ENCODE measurements at places on chromosomes 16 and 17.

DNA sequence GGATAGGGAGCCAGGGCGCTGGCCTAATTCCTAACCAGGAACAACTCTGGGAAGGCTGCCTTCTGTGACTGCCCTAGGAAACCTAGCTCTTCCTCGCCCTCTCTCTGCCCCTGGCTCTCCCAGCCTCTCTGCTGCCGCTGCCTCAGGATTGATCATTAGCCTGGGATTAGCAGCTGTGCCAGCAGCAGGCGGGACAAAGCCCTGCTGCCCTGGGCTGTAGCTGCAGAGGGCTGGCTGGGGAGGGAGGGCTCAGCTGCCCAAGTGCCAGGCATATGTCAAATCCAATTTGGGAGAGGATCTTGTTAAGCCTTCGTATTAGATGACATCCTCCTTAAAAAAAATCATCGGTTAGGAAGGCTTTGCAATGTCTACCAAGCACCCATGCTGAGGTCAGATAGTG is 144.8 kb upstream of the CCL2 start:
- no peak for DNase-seq

DNA sequence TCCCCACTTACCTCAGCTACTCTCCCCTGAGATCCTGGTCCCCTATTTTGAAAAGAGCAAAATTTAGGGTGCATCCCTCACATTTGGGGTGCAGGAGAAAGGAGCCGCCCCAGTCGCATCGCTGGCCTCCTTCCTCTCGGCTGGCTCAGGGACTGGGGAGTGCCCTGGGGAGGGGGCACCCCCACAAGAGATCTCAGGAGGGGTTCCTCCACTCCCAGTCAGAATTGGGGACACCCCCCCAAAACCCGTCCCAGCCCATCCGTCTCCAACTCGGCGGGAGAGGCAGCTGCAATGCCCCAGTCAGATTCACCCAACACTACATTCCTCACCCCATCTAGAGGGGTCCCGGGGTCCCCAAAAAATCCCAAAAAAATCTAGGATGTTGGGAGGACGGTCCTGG is 3.5 kb upstream of the BCL6B start:
- DNase-seq: no peak

DNA sequence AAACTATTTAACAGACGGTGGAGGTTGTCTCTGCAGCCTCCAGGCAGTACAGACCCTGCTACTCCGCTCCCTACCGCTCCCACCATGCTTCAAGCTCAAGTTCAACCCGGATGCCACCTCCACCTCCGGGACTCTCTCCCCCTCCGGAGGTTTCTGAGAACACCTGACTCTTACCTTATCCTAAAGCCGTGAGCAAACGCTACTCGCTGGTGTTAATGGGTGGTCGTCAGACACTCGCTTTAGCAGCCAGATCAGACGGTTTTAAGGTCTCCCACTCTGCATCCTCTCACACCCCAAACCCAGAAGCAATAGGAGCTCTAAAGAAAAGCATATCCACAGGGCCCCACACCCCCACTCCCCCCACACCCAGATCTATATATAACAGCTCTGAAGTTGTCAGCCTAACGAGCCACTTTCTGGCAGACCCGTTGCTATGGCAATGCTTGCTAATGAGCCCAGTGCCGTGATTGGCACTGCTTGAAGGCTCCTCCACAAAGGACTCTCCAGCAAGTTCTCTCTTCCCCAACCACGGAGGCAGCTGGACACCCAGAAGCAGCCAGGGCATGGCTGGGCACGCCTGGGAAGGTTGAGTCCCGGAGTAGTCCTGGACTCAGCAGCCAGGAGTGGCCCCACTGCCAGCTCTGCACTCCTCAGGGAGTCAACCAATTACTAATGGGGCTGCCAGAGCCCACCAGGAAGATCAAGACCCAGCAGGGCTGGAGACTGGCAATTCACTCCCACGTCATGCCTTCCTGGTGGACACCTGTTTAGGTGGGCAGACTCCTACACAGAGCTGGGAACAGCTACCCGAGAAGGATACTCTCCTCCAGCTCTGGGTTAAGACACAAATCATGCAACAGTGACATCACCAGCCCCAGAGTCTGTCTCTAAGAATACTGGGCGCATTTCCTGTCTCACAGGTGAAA is 121.2 kb upstream of the RCVRN start:
- no peak for DNase-seq

DNA sequence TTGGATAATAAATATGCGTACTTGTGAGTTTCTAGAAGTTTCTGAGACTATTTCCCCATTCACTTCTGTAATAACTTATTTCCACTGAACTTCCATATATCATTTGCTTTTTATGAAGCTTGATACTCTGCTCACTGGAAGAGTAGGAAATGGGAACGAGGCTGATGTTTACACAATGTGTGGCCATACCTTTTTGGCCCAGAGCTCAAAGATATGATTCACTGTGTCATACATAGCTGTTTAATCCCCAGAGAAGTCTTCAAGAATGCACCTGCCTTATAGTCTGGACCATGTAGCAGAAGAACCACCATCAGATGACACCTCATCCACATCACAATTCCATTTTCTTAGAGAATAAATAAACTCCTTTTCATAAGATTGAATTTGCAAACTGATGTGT is 40.3 kb upstream of the TEKT3 start:
- no peak for DNase-seq

GRCh38 chr16:4917117-4917516 is 19.8 kb downstream of the PPL start:
- DNase-seq: peak; percentile 34

DNA sequence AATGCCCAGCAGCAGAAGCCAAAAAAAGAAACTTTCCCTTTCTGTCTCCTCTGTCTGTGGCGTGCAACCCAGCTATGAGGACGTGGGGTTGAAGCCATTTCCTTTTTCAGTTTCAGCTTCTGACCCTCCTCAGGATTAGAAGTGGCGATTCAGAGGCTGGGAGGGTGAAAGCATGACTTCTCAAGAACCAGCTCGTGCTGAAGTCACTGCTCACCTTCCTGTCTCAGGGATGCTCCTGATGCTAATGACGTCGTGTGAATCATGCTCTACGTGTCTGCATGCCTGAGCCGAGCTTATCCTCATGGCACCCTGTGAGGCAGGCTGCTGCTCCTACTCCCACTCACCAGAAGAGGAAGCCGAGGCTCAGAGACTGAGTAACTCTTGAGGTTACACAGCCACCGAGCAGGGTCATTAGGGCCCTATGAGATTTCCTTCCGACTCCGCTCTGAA is 5.7 kb upstream of the LPO start:
- DNase-seq: peak; percentile 36

DNA sequence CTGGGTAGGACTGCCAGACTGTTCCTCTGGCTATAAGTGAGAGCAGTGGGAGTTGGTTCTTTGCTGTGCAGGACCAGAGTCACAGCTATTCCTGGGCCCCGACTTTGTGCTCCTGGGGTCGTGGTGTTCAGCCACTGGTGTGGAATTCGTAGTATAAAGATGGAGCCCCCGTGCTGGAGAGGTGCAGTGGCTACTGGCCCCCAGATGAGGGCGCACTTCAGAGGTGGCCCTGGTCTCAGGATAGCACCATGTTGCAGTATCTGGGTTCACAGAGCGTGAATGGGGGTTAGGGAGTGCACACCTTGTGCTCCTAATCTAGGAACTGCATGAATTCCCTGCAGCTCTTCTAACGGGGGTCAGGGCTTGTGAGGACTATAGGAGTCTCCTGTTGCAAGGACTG is 21.1 kb downstream of the TANC2 start:
- no peak for DNase-seq

DNA sequence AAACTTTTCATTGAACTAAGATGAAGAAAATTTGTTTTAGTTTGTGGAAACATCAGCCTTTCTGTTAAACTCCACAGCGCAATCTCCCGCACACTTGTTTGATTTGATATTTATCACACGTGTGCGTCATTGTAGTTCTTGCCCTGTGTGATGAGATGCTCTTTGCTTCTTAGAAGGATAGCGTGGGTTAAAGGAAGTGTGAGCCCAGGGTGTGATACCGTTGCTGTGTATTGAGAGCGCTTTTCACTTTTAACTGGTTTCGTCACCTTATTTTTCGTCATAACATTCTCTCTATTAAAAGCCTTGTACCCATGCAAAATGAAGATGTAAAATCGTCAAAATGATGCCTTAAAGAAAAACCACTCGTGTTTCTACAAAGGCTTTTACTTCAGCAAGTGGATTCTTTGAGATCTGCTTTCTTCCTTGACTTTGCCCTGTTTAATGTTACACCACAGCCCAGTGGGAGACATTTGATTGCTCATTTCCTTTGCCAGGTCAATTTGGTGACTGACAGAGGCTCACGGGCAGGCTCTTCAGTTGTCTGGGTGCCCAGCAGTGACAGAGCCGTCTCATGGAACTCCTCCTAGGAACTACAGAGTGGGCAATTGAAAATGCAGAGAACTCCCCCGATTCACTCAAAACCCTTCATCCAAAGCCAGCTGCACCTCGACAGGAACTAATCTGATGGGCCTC is 61.1 kb downstream of the RPA1 start:
- DNase-seq: no peak
